EL (cell line): ENCODE measurements at places on chromosomes 6 and 20.
A peak's percentile ranks its signal among the peaks of the same experiment; 100 is the strongest.

DNA sequence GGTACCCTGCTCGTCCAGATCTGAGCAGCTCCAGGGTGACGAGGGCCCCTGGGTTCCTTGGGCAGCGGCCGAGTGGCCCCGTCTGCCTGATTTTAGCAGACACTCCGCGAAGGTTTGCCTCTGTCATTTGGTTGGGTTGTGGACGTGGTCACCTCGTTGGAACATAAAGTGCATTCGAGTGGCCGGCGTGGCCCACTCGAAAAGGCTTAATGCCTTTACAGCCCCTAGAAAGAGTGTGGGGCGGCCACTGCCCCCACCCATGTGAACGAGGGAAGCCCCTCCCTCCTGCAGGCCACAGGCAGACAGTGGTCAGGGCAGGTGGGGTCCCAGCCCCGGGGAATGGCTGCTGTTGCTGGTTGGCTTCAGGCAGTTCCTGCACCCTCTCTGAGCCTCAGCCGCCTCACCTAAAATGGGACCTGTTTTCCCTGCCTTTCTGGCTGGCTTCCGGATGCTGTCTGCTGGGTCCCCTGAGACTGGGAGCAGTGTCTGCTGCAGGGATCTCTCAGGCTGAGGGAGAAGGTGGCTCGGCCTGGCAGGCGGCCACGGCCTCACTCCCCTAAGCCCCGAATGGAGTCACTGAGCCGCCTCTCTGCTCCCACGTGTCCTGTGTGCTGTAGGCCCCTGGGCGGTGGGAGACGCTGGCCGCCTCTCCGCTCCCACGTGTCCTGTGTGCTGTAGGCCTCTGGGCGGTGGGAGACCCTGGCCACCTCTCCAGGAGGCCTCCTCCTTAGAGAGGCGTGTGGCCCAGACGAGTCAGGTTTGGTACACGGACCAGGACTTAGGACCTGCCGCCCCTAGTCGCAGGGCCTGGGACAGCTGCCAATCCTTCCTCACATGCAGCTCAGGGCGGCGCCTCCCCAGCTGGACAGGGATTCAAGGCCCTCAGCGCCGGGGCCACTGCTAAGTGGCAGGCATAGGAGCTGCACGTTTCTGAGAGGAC lies 233.0 kb downstream of the ERMARD start:
- no peak for DNase-seq

- DNase-seq = peak; percentile 49
These were observed 20.2 kb upstream of the SLC22A7 start for GRCh38 chr6:43277643-43278523.

DNA sequence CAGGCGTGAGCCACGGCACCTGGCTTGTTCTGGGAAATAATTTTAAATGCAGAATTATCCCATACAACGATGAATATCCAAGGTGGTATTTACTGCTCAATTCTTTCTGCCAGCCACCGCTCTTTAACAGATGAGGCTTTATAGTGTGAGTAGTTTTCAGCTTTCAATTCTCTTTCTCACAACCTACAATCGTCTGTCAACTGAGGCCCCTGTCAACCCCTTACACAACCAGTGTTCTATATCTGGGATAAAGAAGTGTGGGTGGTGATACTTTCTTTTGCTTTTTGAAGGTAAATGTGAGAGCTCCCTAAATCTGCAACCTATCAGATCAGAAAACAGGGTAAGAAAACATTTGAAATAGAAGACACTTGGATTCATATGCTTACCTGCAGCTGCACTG lies 22.5 kb downstream of the STAU1 start:
- DNase-seq = no peak

GRCh38 chr6:168217216-168217879 lies 102.2 kb downstream of the DACT2 start:
- DNase-seq = no peak

DNA sequence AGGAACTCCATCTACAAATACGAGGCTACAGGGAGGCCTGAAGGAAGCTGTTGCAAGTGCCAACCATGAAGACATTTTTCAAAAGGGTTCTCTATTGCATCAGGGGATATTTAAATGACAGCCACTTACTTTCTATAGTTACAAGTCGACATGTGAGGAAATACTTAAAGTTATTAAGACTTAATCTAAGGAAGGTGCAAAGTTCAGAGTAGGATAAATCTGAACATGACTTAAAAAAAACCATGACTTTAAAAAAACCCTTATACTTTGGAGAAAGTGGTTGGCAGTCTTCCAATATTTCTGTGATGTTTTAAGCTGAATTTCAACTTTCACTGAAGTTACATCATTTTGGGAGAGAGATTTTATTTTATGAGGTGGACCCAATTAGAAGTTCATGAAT lies 56.3 kb upstream of the EMILIN3 start:
- no peak for DNase-seq

DNA sequence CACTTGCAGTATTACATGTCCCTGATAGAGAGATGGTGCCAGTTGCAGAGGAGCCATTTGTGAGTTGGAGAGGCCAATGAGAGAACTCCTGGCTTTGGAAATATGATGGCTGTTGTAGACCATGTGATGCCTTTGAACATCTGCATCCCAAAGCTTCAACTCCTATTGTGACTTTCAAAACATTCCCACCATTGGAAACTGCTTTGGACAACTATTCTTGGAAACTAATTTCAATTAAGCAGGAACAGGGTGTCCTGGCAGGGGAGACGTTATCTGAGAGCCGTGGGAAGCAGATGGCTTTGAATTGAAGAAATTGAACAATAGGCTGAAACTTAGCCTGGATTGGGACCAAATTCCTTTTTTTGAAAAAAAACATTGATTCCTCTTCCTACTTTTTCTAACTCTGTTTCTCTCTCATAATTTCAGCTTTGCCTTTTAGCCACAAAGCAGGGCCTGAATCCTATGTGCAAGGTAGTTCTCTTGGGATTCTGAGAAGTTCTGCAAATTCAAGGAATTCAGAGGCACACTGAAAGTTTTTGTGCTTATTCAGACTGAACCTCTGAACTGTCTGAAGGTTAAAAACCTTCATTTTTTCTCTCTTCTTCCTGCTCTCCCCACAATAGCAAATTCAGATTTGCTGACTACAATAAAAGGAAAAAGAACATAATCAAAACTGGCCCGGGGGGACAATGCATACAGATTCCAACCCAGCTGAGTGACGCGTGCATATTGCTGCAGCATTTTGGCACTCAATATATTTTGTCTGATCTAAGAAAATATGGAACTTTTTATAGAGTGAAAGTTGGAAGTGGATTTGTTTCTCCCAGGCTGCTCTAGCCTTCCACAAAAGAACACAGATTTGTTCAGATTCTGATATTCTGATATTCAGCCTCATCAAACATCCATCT lies 720.4 kb upstream of the CHD6 start:
- DNase-seq = no peak

GRCh38 chr6:111536910-111537527 lies 54.0 kb upstream of the REV3L start:
- no peak for DNase-seq

- DNase-seq = no peak
These were observed 5.4 kb upstream of the FOXF2 start for GRCh38 chr6:1383729-1384548.

- peak; percentile 40 for DNase-seq
These were observed 280.5 kb upstream of the PRND start for GRCh38 chr20:4441191-4441590.

GRCh38 chr6:125554456-125554855 lies 195.0 kb upstream of the HEY2 start:
- DNase-seq = no peak

DNA sequence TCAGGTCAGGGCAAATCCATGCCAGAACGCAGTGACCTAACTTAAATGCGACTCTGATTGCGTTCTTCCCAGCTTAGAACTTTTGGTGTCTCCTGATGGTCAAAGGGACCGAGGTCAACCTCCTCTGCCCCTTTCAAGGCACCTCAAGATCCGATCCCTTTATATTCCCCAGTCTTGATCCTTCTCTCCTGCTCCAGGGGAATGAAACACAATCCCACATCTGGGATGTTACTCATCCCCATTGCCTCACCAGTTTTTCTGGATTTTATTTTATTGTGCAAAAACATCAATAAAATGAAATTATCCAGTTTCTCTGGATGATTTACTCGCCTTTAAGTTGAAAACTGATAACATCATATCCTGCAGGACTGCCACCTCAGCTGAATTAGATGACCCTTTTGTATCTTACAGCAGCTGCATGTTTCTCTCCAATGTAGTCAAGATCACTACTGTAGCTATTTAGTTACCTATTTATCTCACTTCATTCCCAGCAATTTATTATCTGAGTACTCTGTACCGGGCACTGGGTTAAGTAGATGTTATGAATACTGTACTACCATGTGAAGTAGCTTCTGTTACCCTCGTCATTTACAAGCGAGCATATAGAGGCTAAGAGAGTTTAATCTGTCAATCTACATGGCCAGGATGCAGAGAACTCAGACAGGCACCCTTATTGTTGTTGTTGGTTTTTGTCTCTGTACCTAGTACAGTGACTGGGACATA lies 44.0 kb downstream of the IRAK1BP1 start:
- no peak for DNase-seq

DNA sequence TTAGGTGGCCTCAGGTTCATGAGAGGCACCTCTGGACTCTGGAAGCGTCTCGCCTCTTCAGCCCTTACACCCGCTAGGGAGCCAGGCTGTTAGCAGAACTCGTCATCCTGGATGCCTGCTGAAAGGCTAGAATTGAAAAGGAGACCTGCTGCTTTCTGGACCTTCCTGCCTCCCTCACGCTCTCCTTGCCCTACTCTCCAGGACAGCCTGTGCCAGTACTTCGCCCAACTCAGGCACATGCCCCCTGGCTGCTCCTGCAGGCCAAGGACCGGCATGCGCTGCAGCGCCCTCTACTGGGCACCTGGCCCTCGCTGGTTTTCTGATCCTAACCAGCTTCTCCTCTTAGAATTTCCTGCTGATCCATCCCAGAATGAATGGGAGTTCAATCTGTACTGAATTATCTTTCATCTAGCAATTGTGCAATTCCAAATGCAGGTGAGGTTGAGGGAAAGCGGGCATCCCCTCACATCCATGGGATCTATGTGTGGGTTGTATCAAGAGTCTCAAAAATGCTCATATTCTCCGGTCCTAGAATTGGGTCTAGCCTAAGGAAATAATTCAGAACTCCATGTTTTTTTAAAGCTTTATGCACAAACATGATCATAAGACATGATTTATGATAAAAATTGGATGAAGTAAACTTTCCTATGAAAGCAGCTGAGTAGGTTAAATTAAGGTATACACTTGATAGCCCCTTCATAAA lies 78.0 kb downstream of the PTPN1 start:
- DNase-seq = peak; percentile 57

- peak; percentile 26 for DNase-seq
These were observed 19.4 kb upstream of the KCNB1 start for GRCh38 chr20:49501917-49502316.

- DNase-seq = no peak
These were observed 86.5 kb downstream of the ATRN start for GRCh38 chr20:3557237-3557785.

DNA sequence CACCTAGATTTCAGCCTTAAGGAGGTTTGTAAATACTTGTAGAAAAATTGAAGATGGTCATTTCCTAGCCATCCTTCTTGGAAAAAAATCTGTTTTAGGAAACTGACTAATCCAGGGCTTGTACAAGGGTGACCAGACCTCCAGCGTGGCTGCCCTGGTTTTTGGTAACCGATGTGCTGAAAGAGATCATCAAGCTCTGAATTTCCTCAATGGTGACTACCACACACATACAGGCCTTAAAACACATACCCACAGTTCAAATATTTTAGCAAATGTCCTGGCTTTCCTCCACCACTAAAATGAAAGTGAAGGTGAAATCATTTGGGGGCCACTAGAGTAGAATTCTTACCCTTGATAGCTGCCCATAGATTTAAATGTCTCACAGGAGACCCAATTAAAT lies 215.3 kb upstream of the SUPT3H start:
- peak; percentile 21 for DNase-seq

DNA sequence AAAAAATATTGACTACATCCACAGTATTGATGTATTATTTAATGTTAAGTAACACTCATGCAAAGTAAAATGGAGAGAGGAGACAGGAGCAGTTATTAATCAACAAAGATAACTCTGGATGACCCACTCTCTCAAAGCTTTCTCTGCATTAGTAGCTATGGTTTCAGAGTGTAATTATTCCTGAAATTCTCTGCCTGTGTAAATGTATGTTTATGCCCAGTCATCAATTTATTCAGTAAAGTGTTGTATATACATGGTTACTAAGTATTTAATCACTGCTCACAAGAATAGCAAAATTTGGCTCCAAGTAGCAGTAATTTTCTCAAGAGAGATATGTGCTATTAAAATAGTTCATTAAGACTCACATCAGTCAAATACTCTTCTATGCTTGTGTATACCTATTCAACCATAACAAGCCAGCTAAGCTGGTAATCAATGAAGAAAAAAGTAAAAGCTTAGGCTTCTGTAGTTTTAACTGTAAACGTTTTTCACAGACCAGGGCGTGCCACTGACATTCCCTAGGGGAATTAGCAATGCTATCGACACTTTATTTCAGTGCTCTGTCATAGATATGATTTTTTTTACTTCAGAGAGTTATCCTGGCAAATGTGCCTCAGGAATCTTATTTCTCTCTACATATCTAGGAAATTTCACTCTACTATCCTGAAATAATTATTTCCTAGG lies 54.0 kb upstream of the RAB32 start:
- DNase-seq = no peak

GRCh38 chr6:54929245-54929909 lies 82.8 kb downstream of the FAM83B start:
- DNase-seq = no peak

DNA sequence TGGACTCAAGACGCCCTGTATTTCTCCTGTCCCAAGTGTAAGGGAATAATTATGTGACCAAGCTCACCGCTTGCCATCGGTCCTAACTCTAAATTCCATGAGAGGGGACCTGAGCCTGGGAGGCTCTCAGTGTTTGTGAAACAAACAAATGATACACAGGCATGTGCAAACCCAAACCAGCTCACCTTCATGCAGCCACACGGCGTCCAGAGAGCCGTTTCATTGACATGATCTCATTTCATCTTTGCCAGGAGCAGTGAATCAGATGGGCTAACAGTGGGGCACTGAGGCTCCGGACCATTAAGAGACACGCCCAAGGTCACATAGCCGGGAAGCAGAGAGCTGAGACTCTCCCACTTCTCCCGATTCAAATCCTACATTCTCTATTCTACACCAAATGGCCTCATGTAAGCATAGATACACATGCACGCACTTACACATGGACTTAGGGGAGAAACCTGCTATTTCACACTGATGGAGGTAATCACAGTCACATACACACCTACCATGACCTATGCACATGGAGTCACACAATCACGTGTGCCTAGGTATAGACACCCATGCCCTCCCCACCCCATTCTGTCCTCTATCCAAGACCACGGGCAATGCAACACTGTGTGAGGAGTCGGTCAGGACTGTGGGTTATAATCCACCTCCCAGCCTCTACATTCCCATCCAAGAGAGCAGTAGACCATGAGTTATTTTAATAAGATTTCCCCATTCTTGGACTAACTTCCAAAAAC lies 1.1 kb downstream of the BNIP5 start:
- DNase-seq = no peak
